ENCODE measurements at places on chromosomes 13 and 19.

- no peak for DNase-seq
Observed at GRCh38 chr13:109998684-109999533, 212.5 kb upstream of the IRS2 start.

DNA sequence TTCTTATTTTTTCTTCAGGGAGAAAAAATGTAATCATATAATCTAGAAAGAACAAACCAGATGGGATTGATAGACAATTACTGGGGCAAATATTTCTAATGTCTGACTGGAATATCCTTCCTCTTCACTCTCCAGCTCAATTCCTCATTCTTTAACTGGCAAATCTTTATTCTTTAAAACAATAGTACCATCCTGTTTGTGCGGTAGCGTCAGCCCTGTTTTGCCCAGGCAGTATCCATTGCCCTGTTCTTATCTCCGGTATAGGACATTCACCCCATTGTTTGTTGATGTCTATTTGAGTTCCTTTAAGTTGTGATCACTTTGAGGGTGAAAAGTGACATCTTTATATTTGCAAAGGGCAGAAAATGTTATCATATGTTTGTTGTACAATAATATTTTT is 185.4 kb downstream of the POSTN start:
- DNase-seq, result no peak

- no peak for DNase-seq
Observed at GRCh38 chr13:74771964-74772363, 637.8 kb upstream of the KLF12 start.

- DNase-seq, result no peak
Observed at GRCh38 chr13:27442071-27442647, 8.2 kb downstream of the MTIF3 start.

DNA sequence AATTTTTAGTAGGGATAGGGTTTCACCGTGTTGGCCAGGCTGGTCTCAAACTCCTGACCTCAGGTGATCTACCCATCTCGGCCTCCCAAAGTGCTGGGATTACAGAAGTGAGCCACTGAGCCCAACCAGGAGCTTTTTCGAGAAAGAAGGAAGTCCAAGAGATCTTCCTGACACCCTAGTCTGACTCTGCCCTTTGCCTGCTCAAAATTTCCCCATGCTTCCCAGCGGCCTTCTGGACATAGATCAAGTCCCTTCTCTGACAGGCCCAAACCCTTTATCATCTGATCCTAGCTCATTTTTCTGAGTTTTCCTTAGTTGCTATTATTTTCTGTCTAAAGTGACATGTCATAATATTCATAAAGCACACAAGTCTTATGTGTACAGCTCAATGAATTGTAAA is 1.5 kb upstream of the BAX start:
- DNase-seq, result no peak

GRCh38 chr13:67971291-67971690 is 741.2 kb upstream of the PCDH9 start:
- DNase-seq, result no peak

DNA sequence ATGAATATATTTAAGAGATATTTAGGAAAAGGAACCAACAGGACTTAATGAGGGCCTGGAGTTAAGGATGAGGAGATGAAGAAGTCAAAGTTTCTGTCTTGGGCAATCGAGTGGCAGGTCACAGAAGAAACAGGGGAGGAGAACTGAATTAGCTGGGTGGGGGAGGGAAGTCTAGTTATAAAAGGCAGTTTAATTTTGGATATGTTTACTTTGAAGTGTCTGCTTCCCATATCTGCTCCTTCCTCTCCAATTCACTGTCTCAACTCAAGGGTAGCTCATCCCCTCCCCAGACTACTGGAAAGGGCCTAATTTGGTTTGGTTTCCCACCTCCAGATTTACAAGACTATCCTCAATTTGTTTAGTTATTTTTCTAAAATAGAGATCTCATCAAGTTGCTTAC is 195.9 kb downstream of the VWA8 start:
- DNase-seq, result no peak

- no peak for DNase-seq
Observed at GRCh38 chr13:100941377-100942368, 267.1 kb upstream of the TMTC4 start.

DNA sequence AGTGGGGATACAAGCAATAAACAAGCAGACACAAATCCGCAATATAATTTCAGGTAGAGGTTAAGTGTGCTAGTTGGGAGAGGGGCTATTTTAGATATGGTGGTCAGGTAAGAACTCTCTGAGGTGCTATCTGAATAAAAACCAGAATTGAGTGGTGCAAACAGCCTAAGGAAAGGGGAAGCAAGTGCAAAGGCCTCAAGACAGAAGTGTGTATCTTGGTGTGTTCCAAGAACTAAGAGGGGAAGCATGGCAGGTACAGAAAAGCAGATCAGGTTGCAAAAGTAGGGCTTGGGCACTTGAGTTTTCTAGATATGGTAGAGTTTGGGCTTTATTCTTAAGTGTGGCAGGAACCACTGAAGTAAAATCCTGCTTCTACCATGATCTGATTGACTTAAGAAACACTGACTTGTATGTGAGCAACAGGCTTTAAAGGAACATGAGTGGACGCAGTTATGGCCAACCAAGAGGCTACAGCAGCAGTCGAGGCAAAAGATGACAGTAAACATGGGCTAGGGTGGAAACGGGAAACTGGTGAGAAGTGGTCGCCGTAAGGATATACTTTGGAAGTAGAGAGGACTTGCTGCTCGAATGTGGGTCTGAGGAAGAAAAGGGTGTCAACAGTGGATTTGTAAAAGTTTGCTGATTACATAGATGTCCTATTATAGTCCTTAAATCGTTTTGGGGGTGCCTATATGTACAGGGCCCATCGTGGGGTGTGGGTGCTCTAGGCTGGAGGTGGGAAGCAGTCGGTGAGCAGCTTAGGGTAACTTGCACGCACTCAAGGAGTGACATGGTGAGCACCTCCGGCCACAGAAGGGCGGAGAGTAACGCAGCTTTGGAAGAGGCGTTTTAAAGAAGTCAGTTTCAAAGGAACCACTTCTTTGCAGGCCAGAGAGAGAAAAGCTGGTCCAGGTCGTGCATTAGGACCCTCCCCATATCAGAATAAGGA is 677 bp downstream of the TGDS start:
- peak; percentile 54 for DNase-seq

DNA sequence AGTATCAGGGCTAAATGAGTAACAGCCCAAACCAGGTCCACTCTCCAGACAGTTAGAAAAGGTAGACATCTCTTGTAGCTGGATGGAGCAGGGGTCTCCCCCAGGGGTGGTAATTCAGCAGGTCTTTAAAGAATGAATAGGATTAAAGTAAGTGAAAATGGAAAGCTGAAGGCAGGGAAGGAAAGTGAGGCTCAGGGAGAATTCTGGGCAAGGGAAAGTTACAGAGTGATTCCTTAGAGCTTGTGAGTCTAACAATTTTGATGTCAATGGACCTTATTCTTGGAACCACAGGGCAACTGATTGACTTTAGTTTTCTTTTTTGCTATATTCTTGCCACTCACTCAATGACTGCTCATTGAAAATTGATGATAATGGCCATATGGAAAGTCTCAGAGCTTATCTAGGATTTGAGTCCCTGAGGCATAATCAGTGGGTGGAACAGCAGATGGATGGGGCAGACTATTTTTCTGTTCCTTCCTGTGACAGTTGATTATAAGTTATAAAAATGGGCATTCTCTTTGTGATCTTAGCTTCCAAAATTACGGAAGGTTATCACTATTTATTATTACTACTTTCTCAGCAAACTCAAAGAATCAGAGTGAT is 76.9 kb downstream of the LRCH1 start:
- no peak for DNase-seq

GRCh38 chr13:37385248-37385647 is 213.3 kb downstream of the POSTN start:
- no peak for DNase-seq

DNA sequence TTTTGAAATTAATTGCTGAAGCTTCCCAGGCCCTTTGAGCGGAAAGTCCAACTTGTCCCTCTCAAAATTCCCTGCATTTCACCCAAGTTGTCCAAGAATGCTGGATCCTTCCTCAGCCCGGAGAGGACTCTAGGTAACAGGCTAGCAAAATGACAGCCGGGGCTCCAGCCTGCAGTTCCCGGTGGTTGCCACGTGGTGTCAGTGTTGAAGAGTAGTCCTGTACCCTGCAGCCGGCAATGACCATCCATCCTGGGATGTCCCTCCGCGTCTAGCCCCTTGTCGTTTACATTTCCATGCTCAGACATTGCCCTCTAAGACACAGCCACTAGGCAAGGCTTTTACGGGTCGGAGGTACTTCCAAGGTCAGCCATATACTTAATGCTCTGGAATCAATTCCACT is 31.4 kb upstream of the MTIF3 start:
- no peak for DNase-seq

- DNase-seq, result no peak
Observed at GRCh38 chr13:111512707-111513106, 192.3 kb downstream of the TEX29 start.

DNA sequence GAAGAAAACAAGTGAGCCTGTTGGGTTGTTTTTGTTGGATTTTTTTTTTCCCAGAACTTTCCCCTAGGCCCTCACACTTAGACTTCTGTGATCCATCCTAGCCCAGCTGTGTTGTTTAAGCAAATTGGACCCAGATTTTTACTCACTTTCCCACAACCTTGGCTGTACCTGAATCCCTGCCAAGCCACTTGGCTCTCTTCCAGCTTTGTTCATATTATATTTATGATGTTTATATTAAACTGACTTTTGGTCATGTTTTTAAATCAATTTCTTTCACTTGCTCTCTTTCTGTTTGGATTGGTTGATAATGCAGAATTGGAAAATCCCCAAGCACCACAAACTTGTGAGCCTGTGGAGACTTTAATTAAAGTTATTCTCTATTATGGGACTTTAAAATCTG is 16.6 kb downstream of the OLFM4 start:
- DNase-seq, result no peak

DNA sequence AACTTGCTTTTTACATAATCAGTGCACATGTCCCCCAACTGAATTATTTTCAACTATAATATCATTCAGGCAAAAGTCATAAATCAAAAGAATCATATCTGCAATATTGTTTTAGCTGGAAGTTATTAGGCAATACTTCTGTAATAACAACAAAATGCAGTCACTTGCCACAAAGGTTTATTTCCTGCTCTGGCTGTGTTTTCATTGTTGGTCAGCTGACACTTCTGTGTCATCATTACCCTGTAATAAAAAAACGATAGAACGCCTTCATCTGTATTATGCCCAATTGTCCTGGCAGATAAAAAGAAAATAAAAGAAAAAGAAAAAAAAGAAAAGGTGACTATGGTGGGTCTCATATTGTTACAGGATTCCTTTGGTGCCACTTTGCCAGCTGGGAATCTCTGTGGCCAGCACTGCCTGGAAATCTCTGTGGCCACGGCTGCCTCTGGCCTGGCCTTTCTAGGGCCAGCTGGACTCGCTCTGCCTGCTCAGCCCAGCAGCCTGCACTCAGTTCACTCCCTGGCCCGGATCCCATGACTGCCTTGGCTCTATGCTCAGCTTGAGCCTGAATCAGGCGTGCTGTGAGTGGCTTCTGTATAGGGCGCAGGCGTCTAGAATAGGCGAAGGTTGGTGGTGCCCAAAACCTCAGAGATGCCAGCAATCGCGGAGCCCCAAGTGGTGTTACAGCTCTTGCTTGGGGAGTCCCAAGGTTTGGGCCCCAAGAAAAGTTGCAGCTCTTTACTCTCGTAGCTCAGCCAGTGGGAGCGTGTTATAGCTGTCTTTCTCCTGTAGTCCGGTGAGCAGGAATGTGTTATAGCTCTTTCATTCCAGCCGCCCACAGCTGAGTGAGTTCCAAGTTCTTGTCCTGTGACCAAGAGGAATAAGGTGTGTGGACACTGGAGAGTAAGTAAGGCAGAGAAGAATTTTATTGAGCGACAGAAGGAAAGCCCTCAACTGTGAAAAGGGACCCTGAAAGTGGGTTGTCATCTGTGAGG is 1227.1 kb downstream of the SLITRK1 start:
- DNase-seq, result no peak

- no peak for DNase-seq
Observed at GRCh38 chr13:33388286-33388998, 102.9 kb upstream of the STARD13 start.

DNA sequence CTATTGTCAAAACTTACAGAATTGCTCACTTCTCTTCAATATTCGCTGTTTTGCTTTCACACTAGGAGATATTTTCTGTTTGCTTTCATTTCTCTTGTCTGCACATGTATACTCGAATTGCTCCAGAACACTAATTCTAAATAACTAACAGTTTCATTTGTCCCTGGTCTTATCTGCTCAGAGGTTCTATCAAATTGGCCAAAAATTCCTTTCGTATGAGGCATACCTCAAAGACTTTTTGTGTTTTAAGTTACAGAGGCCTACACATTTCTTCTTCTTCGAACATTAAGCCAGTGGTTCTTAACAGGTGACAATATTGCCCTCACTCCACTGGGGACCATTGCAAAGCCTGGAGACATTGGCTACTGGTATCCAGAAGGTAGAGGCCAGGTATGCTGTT is 1314.6 kb downstream of the EFNB2 start:
- DNase-seq, result no peak

DNA sequence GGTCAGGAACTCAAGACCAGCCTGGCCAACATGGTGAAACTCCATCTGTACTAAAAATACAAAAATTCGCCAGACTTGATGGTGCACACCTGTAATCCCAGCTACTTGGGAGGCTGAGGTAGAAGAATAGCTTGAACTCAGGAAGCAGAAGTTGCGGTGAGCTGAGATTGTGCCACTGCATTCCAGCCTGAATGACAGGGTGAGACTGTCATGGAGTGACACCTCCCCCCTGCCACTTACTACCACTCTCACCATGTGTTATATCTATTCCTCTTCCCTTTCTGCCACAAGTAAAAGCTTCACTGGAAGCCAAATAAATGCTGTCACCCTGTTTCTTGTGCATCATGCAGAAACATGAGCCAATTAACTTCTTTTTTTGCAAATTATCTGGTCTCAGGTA is 10.6 kb upstream of the CEACAM4 start:
- no peak for DNase-seq

DNA sequence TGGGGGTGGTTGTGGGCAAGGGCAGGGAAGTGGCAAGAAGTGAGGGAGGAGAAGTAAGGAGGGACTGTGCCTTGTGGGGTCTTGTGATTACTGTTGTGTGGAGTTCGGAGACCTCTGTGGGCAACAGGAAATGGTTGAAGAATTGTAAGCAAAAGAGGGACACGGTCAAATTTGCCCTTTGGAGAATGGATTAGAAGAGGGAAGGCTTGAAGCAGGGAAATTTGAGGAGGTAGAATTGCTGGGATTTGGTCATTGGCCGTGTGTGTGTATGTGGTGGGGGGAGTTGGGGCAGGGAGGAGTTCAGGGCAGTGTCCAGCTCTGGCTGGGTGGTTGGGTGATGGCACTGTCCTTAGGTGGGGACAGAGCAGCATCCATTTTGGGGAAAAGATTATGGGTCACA is 3.6 kb downstream of the WASF3 start:
- DNase-seq, result no peak

- no peak for DNase-seq
Observed at GRCh38 chr19:2560369-2560768, 84.4 kb downstream of the GADD45B start.

GRCh38 chr13:90103099-90103784 is 1244.2 kb upstream of the MIR17HG start:
- no peak for DNase-seq

GRCh38 chr13:26052337-26052736 is 521 bp upstream of the SHISA2 start:
- DNase-seq, result no peak
